ENCODE measurements at places on chromosomes 2 and 18.
A peak's percentile ranks its signal among the peaks of the same experiment; 100 is the strongest.

- DNase-seq: no peak
Observed at GRCh38 chr18:36724169-36724568, 104.6 kb downstream of the TPGS2 start.

- no peak for DNase-seq
Observed at GRCh38 chr2:127425540-127426490, 7.6 kb downstream of the PROC start.

DNA sequence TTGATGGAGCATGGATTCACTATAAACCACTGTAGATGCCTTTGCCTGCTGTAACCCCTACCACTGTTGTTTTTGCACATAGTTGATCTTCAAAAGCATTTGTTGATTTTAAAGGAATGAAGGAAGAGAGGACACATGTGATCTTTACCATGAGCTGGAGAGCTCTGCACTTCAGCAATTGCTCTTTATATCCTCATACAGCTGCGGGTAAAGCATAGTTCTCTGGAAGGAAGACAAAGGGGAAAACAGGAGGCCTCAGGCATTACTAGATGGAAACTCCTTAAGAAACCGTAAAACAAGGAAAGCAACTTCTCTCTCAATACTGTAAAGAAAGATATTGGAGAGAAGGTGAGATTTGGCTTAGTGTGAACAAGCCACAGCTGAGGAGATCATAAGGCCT lies 60.6 kb downstream of the SCG2 start:
- DNase-seq: no peak

GRCh38 chr2:209495855-209496585 lies 72.2 kb downstream of the MAP2 start:
- DNase-seq: no peak

GRCh38 chr2:142425551-142425950 lies 294.7 kb upstream of the LRP1B start:
- no peak for DNase-seq

DNA sequence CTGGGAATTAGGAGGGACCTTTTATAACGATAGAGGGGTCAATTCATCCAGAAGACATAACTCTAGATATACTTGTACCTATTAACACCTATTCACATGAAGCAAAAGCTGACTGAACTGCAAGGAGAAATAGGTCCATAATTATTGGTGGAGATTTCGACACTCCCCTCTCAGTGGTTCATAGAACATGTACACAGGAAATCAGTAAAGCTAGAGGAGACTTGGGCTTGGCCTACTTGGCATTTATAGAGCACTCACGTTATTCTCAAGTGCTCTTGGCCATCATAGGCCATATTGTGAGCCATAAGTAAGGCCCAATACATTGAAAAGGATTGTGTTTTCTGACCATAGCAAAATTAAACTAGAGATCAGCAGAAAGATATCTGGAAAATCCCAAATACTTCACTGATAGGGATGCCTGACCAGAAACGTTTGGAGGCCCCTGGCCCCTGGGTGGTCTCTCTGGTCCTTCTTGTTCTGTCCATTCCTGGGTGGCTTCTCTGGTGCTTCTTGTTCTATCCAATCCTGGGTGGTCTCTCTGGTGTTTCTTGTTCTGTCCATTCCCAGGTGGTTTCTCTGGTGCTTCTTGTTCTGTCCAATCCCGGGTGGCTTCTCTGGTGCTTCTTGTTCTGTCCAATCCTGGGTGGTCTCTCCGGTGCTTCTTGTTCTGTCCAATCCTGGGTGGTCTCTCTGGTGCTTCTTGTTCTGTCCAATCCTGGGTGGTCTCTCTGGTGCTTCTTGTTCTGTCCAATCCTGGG lies 49.0 kb downstream of the SNED1 start:
- no peak for DNase-seq

- DNase-seq: no peak
Observed at GRCh38 chr18:27605107-27605834, 420.2 kb upstream of the CHST9 start.

DNA sequence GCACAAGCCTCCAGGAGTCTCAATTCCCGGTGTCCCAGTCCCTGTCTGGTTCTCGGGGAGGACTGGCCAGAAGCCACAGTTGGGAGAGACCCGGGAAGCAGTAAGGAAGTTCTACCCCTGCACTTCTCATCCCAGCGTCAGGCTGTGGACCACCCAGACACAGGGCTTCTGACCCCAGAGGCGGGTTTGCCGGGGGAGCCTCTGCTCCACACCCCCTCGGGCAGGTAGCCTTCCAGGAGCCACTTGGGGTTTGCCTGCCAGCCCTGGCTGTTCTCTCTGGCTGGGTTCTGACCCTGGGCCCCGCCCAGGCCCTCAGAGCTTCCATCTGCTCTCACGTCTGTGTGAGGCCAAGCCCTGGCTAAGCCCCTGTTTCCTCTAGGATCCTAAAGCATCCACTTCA lies 94.4 kb upstream of the GPC1 start:
- DNase-seq: no peak

GRCh38 chr18:31512203-31512764 lies 14.3 kb downstream of the DSG2 start:
- no peak for DNase-seq

DNA sequence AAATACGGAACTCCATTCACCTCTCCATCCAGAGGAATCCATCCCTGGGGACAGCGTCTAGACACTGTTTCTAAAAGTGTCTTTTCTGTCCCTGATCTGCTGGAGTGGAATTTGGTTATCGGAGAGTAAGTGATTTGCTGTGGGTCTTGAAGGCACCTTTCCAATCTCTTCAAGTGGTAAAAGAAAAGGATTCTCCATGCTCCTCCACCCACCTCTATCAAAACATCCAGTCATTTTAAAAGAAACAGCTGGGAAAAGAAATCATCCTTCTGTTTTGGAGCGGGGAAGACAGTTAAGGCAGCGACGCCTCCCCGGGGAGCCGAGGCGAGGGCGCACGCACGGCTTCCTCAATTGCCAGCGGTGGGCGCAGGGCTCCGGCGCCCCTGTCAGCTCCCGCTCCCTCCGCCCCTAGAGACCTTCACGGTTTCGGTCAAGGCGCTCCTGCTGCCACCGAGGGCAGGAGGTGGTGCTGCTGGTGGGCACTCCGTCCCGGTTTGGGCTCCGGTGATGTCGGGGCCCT lies 547 bp downstream of the SLC35F5 start:
- DNase-seq: no peak

GRCh38 chr2:207525296-207525695 lies 4.5 kb upstream of the CREB1 start:
- no peak for DNase-seq

DNA sequence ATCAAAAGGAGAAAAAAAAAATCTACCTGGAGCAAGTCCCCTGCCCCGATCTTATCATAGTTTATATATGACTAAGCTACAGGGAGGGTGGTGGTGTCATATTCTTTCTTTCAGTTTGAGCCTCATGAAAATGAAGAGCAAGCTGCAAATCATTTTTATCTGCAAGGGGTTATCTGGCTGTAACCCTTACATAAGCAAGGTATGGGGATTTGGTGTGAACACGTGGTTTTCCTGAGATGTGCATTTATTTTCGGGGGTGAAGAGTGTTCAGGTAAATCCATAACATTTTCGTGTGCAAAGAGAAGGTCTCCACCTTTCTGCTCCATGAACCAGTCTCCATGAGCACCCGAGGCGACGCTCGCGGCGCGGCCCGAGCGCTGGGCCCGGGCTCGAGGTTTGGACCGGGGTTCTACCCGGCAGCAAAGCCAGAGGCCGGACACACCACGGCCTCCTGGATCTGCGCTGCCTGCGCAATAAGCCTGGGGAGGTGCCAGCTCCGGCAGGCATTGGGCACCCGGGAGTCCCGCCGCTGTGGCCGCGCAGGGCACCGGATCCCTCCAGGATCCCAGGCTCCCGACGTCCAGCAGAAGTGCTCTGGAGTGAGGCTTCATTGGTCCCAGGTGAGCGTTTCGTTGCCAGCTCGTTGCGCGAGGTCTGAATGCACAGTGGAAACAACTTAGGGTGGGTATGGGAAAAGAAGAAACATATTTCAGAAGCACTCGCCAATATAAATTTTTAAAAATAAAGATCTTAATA lies 36.1 kb upstream of the GPD2 start:
- DNase-seq: peak; percentile 90

GRCh38 chr2:239267288-239267951 lies 133.4 kb downstream of the HDAC4 start:
- DNase-seq: peak; percentile 83

- no peak for DNase-seq
Observed at GRCh38 chr2:207184768-207185167, 19.0 kb upstream of the KLF7 start.

DNA sequence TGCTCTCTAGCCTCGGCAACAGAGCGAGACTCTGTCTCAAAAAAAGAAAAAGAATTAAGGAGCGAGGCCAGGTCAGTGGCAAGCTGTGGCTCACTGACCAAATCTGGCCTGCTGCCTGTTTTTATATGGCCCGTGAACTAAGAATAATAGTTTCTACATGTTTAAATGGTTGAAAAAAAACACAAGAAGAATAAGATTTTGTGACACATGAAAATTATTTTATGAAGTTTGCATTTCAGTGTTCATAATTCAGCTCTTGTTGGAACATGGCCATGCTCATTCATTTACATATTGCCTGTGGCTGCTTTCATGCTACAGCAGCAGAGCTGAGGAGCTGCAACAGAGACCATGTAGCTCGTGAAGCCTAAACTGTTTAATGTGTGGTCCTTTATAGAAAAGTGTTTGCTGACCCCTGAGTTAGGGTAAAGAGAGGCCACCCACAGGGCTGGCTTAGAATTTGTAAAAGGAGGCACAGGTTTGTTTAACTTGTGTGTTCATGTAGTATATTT lies 59.5 kb downstream of the MFSD6 start:
- DNase-seq: no peak

- DNase-seq: no peak
Observed at GRCh38 chr18:69397096-69397495, 3.6 kb upstream of the DOK6 start.

- no peak for DNase-seq
Observed at GRCh38 chr18:44048435-44048834, 632.3 kb upstream of the SETBP1 start.

- DNase-seq: no peak
Observed at GRCh38 chr2:174145827-174146226, 102.5 kb downstream of the OLA1 start.

DNA sequence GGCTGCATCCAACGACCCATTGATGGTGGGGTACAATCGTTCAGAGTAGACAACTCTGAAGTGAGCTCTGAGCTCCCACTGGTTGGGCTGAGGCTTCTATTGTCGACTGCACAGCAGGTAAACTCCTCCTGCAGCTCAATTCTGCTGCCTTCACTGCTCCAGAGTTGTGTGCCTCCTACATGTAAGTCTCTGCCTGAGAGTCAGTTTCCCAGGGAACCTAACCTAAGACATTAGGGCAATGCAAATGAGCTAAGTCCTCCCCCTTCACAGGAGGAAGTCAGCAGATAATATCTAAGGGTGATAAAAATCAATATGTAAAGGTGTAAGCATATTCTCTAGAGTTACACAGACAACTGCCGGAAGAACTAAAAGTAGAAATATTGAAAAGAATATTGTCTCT lies 22.5 kb upstream of the ACYP2 start:
- no peak for DNase-seq

- no peak for DNase-seq
Observed at GRCh38 chr2:239322416-239323086, 78.3 kb downstream of the HDAC4 start.

GRCh38 chr2:144508172-144508851 lies 11.6 kb downstream of the ZEB2 start:
- DNase-seq: no peak

DNA sequence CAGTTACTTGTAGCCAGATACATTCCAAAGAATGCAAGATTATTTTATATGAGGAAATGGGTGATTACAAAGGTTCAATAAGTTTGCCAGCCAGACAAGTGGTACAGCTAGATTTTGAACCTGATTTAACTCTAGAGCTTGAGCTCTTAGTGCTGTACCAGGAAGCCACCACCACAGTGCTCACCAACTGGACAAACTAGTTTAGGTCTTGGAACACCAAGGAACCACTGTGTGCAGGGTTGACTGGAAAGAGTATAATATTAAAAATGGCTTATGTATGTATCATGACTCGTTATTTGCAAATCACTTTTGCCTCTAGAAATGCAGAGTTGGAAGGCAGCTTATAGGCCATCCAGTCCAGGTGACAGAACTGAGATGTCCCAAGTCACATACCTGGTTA lies 177.2 kb downstream of the TXNL1 start:
- no peak for DNase-seq

DNA sequence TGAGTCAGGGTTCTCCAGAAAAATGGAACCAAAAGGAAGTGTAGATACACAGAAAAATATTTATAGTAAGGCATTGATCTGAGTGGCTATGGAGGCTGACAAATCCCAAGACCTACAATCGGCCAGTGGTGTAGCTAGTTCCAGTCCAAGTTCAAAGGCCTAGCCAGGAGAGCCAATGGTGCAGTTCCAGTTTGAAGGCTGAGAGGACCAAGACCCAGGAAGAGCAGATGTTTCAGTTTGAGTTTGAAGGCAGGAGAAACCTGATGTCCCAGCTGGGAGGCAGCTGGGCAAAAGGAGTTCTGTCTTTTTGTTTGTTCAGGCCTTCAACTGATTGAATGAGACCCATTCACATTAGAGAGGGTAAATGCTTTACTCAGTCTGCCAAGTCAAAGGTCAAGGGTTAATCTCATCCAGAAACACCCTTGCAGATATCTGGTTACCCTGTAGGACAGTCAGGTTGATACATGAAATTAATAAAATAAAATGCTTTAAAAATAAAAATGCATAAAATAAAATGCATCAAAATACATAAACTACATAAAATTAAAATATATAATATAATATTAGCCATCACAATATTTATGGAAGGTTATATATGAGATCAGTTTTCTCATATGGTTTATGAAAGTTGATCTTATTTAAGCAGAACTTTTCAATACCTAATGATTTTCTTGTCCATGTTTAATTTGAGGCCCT lies 38.7 kb downstream of the KCNE4 start:
- DNase-seq: no peak

DNA sequence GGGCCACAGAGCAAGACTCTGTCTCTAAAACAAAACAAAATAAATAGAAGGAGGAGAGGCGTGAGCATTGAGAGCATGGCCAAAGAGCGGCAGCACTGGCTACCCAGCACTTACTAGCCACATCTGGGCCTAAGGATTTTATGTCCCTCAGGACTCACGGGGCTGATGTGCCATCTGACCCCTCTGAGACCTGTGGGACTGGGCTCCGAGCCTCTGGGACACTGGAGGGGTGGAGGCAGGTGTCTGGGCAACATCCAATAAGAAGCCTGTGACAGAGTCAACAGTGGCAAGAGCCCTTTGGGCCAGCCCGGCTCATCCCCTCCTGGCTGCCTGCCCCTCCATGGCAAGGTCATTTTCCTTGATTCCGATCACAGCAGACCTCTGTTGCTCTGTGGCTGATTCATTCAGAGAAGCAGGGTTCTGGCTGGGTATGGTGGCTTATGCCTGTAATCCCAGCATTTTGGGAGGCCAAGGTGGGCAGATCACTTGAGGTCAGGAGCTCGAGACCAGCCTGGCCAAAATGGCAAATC lies 60.7 kb downstream of the RRM2 start:
- DNase-seq: no peak

- no peak for DNase-seq
Observed at GRCh38 chr18:3463051-3463450, 13.1 kb downstream of the TGIF1 start.

GRCh38 chr2:25362434-25363145 lies 20.9 kb upstream of the DNMT3A start:
- peak; percentile 70 for DNase-seq

GRCh38 chr2:69012310-69013141 lies 453 bp upstream of the ANTXR1 start:
- peak; percentile 81 for DNase-seq

Data from psoas muscle (tissue), 8 donors.